Bronchial epithelial cell (primary cell): ENCODE measurements at places on chromosomes 7 and 10. TPM values are rescaled to one million over a fixed set of nuclear protein-coding genes. Genes with fewer than 3 reads are reported as not detected.

TRIM50 gene
- not detected in 2 replicates for total RNA-seq

CPED1 gene
- under 0.01 and 0.26 TPM in 2 replicates for total RNA-seq

SPACDR gene
- total RNA-seq: 0.38 and 0.53 TPM in 2 replicates

GOT1 gene
- total RNA-seq: 62.9 and 67.9 TPM in 2 replicates

SUN3 gene
- total RNA-seq: 0.51 and 0.79 TPM in 2 replicates

GARIN1A gene
- total RNA-seq: under 0.01 and 0.51 TPM in 2 replicates

UCMA gene
- total RNA-seq: not detected in 2 replicates

TUBB8 gene
- not detected in 2 replicates for total RNA-seq

HMX3 gene
- total RNA-seq: 0.13 TPM in 1 of 2 replicates, not detected in the other
